ENCODE measurements at places on chromosomes 3 and 15.

DNA sequence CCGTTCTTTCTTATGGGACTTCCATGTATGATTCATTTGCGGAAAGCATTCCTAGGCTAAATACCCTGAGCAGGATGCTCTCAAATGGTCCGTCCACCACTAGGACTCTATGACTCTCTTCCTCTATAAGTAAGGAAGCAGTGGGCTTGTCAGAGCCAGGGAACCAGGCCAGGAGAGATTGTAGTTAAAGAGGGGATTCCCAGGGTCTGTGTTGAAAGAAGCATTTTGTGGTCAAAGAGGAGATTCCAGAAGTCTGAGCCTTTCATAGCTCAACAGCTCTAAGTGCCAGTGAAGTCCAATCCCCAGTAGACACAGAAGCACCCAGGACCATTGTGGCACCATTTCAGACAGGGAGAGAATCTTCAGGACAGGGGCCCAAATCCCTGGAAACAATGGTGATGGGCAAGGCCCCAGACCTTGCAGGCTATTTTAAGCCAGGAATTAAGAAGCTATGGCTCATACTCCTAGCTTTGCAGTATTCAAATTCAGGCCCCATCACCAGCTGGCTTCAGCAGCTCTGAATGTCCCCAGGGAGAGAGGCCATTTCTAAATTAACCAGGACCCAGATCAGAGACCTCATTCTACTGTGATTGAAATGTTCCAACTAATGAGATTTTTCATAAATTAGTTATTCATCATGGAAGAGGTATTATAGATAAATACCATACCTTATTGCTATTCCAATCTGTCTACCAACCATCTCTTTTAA, 81.7 kb downstream of the CD47 start:
- DNase-seq = no peak

GRCh38 chr3:37072892-37073291, 79.6 kb downstream of the MLH1 start:
- DNase-seq = no peak

DNA sequence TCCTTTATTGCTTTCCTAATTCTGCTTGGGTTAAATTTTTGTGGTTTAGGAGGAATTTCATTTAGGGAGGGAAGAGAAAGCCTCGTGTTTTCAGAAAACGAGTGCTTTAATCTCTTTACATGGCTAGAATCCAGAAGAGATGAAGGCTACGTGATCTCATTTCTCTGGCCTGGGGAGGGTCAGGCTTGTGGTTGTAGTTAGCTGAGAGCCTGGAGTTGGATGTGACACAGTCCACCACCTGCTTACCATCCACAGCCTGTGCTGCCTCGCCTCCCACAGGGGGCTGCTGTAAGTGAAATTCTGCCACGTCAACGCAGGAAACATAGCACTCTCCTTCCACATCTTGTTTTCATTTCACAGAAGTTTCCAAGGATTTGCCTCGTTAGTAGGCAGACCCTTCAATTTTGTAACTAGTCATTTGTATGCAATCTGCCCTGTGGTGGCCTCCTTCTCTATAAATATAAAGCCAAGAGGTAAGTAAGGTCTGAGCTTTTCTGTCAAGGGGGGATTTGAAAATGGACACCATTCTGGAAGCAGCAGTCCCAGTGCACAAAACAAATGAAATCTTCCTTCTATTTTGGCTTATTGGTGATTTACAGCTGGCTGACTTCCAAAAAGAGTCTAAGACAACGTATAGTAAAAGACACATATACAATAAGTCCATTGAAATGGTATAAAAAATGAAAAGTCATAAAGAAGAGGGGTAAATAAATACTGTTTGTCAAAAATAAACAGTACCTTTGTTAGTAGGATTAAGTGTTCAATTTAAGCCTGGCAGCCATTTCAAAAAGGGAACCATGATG, 3.4 kb downstream of the GXYLT2 start:
- no peak for DNase-seq

DNA sequence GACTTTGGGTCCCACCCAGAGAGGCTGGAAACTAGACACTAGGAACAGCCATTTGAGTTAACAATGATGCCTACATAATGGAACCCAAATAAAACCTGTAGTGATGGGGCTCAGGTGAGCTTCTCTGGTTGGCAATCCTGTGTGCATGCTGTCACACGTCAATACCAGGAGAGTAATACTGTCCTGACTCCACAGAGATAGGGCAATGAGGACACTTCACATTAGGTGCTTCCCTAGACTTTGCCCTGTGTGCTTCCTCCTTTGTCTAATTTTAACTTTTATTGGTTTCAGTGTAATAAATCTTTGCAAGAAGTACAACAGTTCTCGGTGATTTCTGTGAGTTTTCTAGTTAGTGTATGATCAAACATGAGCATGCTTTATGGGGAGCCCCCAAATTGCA, 281.8 kb upstream of the ARRDC4 start:
- DNase-seq = no peak

- no peak for DNase-seq
Observed at GRCh38 chr15:53522991-53523390, 236.5 kb downstream of the WDR72 start.

Data from omental fat pad (tissue), 4 donors.